SK-N-MC (cell line): ENCODE measurements at places on chromosomes 3 and 15.
A peak's percentile ranks its signal among the peaks of the same experiment; 100 is the strongest.

DNA sequence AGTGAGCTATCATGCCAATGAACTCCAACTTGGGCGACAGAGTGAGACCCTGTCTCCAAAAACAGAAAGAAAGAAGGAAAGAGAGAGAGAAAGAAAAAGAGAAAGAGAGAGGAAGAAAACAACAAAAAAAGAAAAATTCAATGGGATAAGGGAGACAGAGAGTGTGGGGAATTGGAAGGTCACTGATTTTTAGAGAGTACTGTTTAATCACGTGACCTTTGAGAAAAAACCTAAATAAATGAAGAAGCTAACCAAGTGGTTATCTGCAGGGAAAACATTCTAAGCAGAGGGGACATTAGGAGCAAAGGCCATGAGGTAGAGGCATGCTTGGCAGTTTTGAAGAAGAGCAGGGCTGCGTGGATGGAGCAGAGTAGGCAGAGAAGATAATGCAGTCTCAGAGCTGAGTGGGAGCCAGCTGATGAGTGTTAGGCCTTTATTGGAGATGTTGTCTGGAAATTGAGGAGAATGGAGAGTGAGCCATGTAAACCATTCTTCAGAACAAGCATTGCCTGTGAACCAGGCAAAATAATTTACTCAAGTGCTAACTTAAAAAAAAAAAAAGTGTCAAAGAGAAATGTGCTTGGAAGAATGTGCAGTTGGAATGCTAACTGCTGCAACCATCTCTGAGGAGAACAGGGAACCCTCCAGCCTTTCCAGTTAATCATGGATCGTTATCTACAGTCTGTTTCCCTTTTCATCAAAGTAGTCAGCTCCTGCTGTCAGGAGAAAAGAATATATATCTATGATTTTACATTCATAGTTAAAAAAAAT, 377.3 kb upstream of the SEMA6D start:
- no peak for DNase-seq

DNA sequence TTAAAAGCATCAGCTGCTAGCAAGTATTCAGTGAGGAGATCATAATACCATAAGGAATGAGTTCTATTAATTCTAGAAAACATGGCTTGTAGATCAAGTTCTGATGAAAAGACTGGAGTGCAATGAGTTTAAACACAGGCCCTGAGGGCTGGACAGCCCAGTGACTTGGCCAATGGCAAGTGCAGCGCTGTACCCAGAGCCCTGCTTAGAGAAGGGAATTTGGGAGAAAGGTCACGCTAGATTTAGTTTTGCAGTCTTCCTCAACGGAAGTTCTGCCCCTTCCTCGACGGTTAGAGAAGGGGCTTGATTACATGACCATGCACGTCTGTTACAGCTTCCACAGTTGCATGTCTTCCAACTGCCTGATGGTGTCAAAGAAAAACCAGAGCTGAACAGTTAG, 4.0 kb downstream of the TMEM212 start:
- no peak for DNase-seq

DNA sequence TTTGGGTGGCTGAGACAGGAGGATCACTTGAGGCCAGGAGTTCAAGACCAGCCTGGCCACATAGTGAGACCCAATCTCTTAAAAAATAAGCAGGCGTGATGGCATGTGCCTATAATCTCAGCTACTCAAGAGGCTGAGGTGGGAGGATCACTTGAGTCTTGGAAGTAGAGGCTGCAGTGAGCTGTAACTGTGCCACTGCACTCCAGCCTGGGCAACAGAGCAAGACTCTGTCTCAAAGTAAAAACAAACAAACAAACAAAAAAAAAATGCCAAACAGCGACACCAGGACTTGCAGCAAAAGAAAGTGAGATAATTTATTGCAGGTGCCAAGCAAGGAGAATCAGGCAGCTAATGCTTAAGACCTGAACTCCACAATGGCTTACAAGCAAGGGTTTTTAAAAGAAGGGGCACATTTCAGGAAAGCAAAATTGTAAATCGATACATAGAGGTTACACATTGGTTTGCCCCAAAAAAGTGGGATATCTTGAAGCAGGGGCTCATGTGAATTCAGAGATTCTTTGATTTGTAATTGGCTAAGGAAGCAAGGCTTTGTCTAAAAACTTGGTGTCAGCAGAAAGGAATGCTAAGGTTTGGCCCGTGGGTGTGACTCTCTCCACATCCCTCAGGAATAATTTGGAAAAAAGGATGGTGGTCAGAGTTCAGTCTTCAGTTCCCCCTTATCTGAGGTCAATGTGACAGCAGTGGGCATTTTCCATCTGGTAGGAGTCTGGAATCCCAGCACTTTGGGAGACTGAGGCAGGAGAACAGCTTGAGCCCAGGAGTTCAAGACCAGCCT, 5.2 kb upstream of the MPI start:
- no peak for DNase-seq

GRCh38 chr3:50674349-50675178, at the start of gene DOCK3:
TSS of gene DOCK3 (plus strand) at chr3:50674927. CDS start at chr3:50675264, 337 bp downstream.
- DNase-seq, result no peak

DNA sequence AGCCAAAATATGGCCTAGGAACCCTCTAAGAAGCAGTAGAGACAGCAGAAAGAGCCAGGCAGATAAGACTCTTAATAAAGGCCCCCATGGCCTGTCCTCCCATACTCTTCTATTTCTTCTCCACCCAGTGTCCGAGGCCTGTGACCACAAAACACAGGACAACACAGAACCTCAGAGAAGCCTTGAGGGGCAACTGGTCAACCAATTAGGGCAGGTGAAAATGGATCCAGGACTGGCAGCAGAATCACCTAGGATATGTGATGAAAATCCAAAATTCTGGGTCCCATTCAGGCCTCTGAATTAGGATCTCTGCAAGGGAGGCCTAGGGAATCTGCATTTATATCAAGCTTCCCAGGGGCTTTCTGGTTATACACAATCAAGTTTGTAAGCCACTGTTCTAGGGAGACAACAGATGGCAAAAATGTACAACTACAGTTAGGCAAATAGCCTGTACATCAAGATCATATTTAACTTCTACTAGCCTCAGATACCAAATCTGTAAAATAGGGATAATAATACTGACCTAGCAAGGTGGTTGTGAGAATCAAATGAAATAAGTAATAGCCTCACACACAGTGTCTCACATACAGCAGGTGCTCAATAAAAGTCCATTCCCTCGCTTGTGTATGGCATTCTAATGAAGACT, 10.4 kb downstream of the RAB27A start:
- DNase-seq, result no peak

- peak; percentile 18 for DNase-seq
Observed at GRCh38 chr3:131561511-131561910, 58.7 kb upstream of the MRPL3 start.
